ENCODE measurements at places on chromosomes 12 and 14.

- DNase-seq, result no peak
Observed at GRCh38 chr14:105117257-105117646, 51.3 kb downstream of the JAG2 start.

- DNase-seq, result no peak
Observed at GRCh38 chr14:104186575-104186974, 48.2 kb downstream of the KIF26A start.

GRCh38 chr12:24038211-24038997, 88.9 kb upstream of the SOX5 start:
- no peak for DNase-seq

GRCh38 chr12:109998241-109998903, 858 bp upstream of the ANKRD13A start:
- DNase-seq, result no peak

DNA sequence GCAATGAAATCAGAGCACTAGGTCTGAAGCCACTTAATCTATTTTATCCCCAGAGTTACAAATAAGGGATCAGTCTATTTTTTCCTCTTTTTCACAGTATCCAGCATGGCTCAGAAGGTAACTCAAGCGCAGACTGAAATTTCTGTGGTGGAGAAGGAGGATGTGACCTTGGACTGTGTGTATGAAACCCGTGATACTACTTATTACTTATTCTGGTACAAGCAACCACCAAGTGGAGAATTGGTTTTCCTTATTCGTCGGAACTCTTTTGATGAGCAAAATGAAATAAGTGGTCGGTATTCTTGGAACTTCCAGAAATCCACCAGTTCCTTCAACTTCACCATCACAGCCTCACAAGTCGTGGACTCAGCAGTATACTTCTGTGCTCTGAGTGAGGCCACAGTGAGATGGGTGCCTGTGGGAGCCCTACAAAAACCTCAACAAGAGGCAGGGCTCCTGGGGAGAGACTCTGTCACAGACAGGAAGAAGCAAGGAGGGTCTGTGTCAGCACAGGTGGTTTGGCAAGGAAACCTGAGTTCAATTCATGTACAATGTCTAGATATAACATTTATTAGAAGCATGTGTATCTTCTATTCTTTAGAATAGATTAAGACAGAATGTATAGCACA, 334.3 kb upstream of the OR4E1 start:
- no peak for DNase-seq

- DNase-seq, result peak; percentile 2
Observed at GRCh38 chr12:95976416-95976832, 19.7 kb downstream of the HAL start.
